ENCODE measurements at places on chromosomes 5 and 9.

GRCh38 chr5:126998201-126998631, 32.1 kb downstream of the MARCHF3 start:
- DNase-seq = no peak

- no peak for DNase-seq
Observed at GRCh38 chr5:171419688-171420430, 412 bp downstream of the FGF18 start.

GRCh38 chr5:147554261-147554817, 44.5 kb upstream of the DPYSL3 start:
- DNase-seq = no peak

GRCh38 chr5:59655693-59656309, 237.7 kb downstream of the PDE4D start:
- no peak for DNase-seq

DNA sequence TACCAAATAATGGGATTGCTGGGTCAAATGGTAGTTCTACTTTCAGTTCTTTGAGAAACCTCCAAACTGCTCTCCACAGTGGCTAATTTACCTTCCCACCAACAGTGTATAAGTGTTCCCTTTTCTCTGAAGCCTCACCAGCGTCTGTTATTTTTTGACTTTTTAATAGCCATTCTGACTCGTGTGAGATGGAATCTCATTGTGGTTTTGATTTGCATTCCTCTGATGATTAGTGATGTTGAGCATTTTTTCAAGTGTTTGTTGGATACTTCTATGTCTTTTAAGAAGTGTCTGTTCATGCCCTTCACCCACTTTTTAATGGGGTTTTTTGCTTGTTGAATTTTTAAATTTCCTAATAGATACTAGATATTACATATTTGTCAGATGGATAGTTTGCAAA, 28.4 kb upstream of the SUSD1 start:
- DNase-seq = no peak

- DNase-seq = no peak
Observed at GRCh38 chr5:6404129-6404528, 25.8 kb upstream of the MED10 start.

GRCh38 chr5:72884892-72885291, 68.4 kb downstream of the TNPO1 start:
- no peak for DNase-seq

GRCh38 chr9:76798527-76798926, 34.3 kb downstream of the PCA3 start:
- no peak for DNase-seq

DNA sequence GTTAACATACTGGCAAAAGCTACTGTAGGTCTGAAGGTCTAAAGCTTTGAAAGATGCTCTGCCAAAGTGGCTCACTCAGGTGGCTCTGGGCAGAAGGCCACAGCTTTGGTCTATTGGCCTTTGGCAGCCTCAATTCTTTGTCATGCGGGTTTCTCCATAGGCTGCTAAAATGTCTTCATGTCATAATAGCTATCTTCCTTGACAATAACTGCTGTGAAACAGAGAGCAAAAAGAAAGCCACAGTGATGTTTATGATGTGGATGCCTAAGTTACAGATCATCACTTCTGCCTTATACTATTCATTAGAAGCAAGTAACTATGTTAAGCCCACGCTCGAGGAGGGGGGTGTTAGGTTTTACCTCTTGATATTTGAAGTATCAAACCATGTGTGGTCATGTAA, 906.1 kb upstream of the CDH9 start:
- no peak for DNase-seq
